Bone marrow (tissue), 2 donors: ENCODE measurements at places on chromosomes 6 and 20.

GRCh38 chr6:56246881-56247653 lies at the start of gene COL21A1:
COL21A1 (minus strand) TSS chr6:56247580; CDS start chr6:56182618, 64,962 bp downstream.
- DNase-seq, result no peak

- no peak for DNase-seq
Measured at GRCh38 chr20:15406072-15406471, 1068.7 kb upstream of the FLRT3 start.

DNA sequence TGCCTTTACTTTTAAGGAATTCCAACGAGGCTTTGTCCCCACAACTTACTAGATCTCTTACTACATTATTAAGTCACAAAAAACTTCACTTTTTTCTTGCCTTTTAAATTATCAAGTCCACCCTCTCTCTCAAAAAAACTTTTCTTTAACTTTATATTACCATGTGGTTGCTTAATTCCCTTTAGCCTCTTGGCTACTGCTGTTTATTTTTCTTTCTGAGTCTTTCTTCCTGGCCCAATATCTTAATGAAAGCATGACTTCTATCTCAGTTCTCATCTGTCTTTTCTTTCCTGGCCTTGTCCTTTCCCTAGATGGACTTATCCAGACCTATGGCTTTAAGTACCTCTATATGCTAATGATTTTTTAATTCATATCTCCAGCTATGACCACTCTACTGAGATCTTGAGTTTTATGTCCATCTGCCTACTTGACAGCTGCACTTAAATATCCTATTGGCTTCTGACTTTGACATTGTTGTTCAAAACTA lies 710.5 kb downstream of the RFPL4B start:
- no peak for DNase-seq

GRCh38 chr6:159357211-159357915 lies 188.2 kb downstream of the FNDC1 start:
- no peak for DNase-seq

DNA sequence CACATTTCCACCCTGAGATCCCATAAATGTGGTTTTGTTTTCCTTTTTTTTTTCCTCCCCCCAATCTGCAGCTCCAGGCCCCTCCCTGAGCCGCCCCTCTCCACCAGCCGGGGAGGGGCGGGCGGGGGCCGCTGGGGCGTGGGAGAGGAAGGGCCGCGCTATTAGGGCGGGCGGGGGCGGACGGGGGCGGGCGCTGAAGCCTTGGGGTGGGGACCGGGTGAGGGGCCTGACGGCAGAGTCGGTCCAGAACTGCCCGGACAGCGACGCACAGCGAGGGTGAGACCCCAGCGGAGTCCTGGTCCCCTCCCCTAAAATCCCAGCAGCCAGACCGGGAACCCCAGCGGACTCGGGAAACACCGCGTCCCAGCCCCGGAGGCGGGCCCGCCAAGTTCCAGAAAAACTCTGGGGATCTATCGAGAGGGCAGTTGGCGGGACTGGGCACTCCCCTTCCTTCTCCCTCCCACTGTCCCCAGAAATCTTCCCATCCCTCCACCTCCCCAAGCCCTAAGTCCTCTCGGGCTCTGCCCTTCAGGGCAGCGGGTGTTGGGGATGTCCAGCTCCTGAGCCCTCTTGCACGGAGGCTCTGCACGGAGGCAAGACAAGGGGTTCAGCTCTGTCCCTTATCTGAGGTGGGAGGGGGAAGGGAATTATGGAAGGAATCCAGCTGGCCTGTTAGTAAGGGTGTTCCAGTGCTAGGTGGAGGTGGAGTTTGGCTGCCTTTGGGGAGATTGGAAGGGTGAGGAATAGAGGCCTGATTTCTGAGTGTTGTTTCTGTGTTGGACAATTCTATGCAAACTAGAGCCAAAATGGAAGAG lies at the start of gene PRICKLE4:
PRICKLE4 (plus strand) TSS at position 232 of the 815 bp plus-strand sequence. CDS start 2,692 bp downstream, outside the sequence.
- DNase-seq, result no peak

GRCh38 chr6:122286512-122286911 lies 112.9 kb upstream of the HSF2 start:
- no peak for DNase-seq

GRCh38 chr20:4875578-4876067 lies 125.7 kb downstream of the SLC23A2 start:
- DNase-seq, result no peak

GRCh38 chr6:136158387-136158821 lies 91.7 kb downstream of the MTFR2 start:
- DNase-seq, result no peak

DNA sequence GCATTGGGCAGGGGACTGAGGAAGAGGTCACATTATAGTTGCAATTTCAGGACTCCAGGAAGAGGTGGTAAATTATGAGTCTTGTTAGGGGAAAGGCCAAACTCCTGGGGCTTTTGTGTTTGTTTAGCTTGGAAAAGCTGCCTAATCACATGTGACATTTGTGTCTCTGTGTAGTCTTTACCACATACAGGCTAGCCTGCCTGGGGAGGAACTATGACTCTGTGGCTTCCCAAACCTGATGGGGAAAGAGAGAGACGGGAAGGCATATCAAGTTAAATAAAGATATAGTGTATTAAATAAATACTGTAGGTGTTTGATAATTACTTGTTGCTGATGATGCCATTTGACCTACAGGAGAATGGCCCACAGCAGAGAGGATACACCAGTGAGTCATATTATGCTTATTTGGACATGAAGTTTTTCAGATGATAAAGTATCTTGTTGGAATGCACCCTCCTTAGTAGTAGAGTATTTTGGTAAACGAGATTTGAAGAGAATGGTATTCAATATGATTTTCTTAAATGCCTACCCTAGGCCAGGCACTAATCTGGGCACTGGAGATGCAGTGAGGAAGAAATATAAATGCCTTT lies 4.0 kb downstream of the BLTP3A start:
- no peak for DNase-seq

- no peak for DNase-seq
Measured at GRCh38 chr6:157997893-157998608, 16.4 kb downstream of the SYNJ2 start.

- DNase-seq, result no peak
Measured at GRCh38 chr20:49568278-49569151, 578 bp upstream of the PTGIS start.

DNA sequence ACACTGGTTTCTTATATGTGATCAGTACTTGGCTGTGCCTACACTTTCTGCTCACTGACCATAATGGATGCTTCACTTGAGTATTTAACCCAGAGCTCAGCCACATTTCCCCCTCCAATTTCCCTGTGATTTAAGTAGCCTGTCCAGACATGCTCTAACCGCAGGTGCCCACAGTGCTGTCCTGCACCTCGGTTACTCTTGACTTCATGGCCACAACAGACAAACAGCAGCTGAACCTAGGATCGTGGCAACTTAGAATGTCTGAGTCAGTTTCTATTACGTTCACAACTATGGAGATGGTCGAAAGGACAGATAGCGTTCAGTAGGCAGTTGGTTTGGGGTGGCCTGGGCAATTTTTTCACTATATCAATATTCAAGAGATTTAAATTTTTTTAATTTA lies 306.9 kb upstream of the SGK1 start:
- no peak for DNase-seq

GRCh38 chr6:45728674-45729073 lies 287.0 kb downstream of the CLIC5 start:
- no peak for DNase-seq

- DNase-seq, result no peak
Measured at GRCh38 chr20:47066484-47067270, 172.0 kb downstream of the EYA2 start.

GRCh38 chr20:10225439-10226060 lies 6.9 kb downstream of the SNAP25 start:
- DNase-seq, result no peak

DNA sequence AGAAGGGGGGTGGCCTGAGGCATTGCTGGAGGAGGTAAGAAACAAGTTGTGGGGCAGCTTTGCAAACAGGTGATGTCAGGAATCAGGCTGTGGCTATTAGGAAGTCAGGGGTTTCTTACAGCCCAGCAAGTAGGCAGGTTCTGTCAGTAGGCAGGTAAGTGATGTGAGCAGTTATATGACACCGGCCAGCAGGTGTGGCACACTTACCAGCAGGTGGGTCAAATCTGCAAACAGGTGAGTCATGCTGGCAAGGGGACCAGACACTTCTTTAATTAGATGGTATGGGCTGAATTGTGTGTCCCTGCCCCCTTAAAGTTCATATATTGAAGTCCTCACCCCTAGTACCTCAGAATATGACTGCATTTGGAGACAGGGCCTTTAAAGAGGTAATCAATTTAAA lies 16.4 kb upstream of the ENPP4 start:
- no peak for DNase-seq

DNA sequence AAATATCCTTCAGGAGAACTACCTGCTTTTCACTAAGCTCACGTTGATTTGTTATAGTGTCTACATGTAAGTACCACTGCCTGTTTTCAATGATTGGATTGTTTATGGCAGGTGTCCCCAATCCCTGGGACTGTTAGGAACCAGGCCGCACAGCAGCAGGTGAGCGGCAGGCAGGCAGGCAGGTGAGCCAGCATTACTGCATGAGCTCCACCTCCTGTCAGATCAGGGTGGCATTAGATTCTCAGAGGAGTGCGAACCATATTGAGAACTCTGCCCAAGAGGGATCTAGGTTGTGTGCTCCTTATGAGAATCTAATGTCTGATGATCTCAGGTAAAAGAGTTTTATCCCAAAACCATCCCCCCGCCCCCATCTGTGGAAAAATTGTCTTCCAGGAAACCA lies 303.3 kb downstream of the EYA4 start:
- DNase-seq, result no peak

DNA sequence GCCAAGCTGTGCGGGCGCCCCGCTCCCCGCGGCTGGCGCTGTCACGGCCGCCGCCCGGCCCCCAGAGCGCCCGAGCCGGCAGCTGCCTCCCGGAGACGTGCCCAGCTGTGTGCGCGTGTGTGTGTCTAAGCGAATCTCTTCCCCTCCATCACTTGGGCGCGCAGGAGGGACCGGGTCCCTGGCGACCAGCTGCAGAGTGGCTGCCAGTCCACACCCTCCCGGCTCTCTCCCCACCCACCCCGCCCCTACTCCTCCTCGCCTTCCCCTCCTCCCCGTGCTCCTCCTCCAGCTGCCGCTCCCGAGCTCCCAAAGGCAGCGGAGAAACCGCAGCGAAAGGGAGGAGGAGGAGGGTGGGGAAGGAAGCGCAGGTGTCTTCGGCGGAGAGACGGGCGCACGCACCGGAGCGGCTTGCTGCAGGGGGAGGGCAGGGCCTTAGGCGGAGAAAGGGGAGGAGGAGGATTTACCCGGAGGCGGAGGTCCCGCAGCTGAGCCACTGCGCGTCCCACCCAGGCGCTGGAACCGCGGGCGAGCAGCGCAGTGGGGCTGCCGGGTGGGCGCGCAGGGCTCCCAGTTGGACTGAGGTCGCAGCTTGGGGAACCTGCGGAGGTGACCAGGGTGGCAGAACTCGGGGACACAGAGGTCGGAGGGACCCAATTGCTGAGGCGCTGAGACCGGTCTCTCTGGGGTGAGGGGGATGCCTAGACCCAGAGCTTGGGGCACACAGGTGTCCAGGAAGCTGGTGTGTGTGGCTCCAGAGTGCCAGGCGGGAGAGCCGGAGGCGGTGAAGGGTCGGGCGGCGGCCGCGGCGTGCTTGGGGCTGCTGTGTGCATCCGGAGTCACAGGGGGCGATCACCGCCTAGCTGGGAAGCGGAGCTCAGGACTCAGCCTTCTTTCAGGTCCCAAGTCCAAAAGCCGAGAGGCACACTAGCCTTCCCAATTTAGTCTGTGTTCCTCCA lies at the start of gene HS3ST5:
HS3ST5 (minus strand) TSS at position 198 of the 956 bp plus-strand sequence. CDS start 280,178 bp downstream, outside the sequence.
- DNase-seq, result no peak

DNA sequence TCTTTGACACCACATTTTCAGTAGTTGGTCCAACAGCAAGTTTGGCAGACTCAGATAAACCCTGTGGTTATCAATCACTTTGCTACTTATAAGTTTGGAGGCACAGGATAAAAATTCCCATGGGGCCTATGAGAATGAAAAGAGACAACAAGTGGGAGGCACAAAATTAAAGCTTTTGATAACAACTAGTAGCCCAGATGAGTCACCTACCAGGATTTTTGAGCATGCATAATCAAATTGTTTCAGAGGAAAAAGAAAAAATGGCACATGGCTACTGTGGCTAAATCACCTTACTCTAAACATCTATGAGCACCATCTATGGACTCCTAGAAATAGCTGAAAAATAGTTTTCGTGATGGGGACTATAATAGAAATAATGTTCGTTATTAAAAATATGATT lies 40.8 kb upstream of the BMP5 start:
- DNase-seq, result no peak

- DNase-seq, result no peak
Measured at GRCh38 chr20:8782804-8783203, 286.1 kb upstream of the PLCB4 start.

DNA sequence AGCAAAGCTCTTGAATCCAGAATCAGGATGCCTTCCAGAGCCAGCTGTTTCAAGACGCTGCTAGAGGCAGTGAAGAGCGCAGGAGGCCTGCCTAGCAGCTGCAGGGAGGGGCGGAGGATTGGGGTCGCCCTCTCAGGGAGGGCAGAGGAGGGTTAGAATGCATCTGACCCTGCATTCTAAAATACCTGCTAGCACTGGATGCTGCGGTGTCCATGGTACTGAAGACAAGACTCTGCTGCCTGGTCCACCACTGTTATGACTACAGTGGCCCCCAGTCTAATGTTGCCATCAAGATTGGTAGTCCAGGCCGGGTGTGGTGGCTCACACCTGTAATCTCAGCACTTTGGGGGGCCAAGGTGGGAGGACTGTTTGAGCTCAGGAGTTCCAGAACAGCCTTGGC lies 193.7 kb upstream of the PROKR2 start:
- DNase-seq, result no peak

DNA sequence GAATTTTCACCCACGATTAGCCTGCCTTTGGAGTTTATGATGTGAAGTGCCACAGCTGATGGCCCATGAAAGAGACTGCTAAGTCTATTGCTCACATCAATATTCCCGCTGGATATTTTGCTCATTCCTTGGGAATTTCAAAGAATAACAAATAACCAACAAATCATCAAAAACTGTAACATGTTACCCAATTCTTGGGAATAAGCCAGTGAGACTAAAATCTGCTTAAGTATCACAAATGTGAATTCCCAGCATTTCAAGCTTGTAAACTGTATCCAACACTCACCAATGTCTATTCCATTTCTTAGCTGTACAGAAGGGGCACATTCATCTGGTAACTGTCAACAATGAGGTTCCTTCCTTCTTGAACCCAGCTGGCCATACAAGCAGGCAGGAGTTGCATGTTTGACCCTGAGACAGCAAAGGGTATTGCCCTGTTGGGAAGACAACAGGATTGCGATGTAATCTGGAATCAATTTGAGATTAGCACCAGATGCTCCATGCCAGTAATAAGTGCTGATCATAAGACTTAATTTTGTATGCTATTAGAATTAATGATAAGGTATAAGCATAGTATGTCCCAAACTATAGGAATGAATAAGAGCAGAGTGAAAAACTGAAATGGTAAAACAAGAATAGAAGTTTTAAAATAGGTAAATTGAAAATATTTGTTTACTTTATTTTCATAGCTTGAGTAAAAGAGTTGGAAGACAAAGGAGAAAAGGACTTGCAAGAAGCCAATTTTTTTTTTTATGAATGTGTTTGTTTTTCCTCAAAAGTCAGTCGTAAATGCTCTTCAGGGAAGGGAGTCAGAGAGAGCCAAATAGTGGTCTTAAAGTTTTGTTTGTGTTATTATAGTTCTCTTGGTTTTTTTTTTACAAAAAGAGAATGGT lies 58.8 kb downstream of the RSPO3 start:
- DNase-seq, result no peak
